CD4-positive, alpha-beta T cell treated with Interleukin-1 beta for 1 hour (primary cell): ENCODE measurements at places on chromosomes 13 and 19.

DNA sequence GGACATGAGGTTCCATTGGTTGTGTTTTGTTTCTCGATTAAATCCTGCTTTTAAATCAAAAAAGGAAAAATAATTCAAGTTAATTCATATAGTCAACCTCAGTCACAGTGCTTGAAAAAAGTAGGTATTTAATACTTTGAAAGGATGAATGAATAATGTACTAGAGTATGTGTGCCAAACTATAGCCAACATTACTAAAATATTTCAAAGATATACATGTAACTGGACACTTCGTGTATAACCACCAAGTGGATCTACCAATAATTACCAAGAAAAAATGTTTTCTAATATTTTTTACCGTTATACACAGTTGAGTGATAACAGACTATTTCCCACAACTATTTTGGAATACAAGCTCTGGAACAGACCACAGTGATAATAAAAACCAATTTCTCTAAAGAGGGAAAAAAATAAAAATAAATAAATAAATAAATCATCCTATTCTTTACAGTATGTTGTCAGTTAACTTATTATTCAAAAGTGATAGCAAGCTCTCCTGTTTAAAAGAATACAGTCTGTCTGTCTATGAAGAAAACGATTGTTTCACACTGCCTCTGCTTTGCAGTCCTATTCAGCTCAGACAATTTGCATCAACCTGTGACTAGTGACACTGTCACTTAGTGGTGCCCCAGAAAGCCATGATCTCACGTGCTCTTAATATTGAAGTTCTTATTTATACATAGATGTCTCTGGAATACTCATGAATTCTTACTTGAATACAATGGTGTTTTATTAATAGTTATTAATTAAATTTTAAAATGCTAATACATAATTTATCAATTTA is 58.2 kb downstream of the UBL3 start:
- DNase-seq: no peak

GRCh38 chr19:38664503-38665211 is 17.2 kb downstream of the ACTN4 start:
- DNase-seq: no peak

GRCh38 chr13:110802260-110802659 is 88.8 kb downstream of the ING1 start:
- no peak for DNase-seq

- no peak for DNase-seq
These were observed 18.2 kb downstream of the ZSCAN18 start for GRCh38 chr19:58079792-58080191.

DNA sequence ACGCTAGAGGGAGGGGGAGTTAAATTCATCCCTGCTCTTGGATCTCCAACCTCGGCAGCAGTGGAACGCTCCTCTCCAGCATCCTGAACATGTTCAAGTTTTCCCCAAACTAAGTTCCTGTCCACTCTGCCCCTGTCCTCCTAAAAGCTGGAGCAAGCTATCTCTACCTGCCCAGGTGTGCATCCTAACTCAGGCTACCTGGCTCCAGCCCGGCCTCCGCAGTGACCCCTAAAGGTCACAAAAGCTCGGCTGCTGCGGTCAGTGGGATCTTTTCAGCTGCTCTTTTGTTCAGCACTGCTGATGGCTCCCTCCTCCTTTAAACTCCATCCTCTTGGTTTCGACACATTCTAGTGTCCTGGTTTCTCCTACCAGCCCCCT is 1.4 kb downstream of the DCUN1D2 start:
- no peak for DNase-seq

DNA sequence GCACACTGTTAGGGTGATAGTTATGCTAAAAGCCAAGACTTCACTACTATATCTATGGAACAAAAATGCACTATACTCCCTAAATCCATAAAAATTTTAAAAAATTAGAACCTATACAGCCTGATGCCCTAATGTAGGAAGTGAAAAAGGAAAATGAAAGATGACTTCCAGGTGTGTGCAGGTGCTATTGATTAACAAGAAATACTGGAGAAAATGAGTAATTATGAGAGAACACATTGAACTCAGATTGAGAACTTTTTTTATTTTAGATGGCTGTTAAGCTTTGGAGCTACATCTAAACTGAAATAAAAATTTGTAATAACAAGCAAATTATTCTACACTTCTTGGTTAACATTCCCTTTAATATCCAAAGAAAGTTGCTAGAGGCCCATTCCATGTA is 1015.7 kb downstream of the PCDH9 start:
- DNase-seq: no peak

- no peak for DNase-seq
These were observed 732 bp downstream of the SELENOV start for GRCh38 chr19:39515551-39516191.

DNA sequence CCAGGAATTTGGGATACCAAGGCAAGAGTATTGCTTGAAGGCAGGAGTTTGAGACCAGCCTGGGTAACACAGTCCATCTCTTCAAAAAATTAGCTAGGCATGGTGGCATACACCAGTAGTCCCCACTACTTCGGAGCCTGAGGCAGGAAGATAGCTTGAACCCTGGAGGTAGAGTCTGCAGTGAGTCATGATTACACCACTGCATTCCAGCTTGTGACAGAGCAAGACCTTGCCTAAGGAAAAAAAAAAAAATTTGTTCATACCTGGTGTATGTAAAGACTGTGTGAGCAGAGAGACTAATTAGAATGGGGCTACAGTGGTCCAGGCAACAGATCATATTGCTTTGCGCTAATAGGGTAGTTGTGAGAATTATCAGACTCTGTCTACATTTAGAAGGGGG is 778.3 kb upstream of the PCDH20 start:
- no peak for DNase-seq

GRCh38 chr13:100789025-100789424 is 114.4 kb upstream of the TMTC4 start:
- DNase-seq: no peak
